Epithelial cell of prostate (primary cell): ENCODE measurements at places on chromosomes 5 and 9.
A peak's percentile ranks its signal among the peaks of the same experiment; 100 is the strongest.

DNA sequence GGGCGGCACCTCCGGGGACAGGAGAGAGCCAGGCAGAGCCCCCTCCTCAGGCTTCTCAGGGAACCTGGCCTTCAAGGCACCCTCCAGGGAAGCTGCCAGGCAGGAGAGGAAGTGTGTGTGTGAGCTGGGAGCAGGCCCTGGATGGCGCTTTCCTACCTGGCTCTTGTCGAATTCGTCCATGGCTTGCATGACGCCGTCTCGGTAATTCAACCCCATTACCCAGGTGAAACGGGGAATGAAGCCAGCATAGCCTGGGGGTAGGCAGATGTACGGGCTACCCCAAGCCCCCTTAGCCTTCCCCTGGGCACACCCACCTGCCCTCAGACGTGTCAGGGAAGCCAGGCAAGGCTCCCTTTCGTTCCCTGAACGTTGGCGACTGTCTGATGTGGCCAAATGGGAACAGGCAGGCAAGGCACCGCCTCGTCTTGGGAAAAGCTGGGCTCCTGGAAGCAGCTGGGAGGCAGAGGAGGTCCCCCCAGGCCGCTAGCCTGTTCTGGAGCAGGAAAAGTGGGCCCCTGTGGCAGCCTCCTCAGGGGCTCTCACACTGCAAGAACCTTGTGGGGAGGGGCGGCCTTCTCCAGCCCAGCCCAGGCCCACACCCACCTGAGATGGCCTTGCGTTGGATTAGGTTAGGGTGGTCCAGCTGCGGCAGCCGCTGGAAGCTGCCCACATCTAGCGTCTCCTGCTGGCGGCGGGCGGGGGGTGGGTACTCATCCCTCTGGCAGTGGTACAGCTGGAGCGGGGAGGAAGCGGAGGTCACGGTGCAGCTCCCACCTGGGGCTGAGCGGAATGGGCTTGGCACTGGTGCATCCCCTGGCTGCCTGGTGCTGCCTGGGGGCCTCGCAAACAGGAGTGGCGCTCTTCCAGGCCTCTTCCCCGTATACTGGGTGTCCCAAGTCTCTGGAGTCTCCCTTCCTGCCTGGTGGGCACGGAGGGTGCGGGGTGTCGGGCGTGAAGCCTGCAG lies 3.7 kb downstream of the TUBB4B start:
- no peak for DNase-seq

DNA sequence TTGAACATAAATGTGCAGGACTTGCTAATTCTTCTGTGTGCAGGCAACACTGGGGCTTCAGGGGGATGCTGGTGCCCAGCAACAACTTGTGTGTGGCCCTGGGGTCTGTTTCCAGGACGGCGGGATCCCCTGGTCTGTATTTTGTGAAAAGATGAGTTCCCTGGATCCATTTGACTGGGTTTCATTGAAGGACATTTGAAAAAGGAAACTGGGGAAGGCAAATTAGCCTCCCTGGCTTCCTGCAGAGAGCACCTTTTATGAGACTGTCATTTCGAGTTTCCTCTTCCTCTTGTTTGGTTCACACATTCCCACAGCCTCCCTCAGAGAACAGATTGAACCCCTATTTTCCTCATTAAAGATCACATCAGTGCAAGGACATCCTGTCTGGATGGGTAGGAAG lies 63.1 kb downstream of the FOXI1 start:
- no peak for DNase-seq

DNA sequence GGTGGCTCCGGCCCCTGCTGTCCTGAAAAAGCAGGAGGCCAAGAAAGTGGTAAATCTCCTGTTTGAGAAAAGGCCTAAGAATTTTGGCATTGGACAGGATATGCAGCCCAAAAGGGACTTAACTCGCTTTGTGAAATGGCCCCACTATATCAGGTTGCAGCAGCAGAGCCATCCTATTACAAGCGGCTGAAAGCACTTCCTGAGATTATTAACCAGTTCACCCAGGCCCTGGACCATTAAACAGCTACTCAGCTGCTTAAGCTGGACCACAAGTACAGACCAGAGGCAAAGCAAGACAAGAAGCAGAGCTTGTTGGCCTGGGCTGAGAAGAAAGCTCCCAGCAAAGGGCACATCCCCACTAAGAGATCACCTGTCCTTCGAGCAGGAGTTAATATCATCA lies 89.7 kb downstream of the MLLT3 start:
- DNase-seq, result no peak

DNA sequence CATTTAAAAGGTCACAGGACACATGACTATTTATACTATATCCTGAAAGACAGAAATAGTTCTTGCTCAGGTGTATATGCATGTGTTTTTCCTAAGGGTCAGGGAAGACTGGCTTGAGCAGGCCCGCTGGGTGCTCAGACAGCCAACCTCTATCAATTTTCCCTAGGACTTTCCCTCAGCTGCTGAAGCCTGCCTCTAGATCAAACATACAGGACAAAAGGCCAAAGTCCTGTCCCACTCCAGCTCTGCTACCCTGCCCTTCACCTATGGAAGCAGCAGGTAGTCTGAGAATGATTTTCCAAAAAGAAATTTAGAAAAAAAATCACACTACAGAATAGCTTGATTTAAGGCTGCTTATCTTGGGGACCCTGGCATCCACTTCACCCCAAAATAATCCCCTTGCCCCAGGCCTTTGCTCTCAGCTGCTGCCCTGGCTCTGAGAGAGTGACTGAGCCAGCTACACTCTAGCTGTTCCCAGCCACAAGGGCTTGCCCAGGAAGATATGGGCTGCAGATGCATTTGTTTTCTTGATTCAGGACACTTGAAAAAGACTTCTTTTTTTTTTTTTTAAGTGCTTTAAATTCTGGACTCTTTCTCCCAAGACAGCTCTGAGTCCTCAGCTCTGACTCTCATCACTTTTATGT lies 42.5 kb downstream of the KLHL3 start:
- DNase-seq, result no peak

DNA sequence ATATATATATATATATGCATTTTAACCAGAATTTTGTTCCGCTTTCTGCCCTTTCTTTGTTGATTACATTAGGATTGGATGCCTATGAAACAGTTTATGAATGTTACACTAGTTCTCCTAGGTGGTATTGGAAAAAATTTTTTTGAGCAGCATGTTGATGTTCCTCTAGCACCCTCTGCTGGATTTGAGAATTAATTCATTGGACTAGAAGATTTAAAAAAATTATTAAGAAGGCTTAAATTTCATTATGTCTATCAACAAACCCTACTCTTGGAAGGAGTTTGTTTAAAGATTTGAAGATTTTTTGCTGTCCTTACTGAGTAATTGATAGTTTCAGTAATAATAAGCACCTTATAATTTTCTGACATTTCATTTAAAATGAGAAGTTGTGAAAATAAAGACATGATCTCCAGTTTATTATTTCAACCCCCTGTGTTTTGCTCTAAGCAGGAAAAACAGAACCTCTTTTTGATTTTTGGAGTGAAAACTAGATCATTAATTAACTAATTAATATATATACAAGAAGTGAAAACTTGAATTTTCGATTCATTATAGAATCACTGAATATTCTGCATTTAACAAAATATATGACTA lies 89.6 kb downstream of the CCDC171 start:
- no peak for DNase-seq

- no peak for DNase-seq
Observed at GRCh38 chr9:124271660-124272059, 13.9 kb downstream of the NEK6 start.

DNA sequence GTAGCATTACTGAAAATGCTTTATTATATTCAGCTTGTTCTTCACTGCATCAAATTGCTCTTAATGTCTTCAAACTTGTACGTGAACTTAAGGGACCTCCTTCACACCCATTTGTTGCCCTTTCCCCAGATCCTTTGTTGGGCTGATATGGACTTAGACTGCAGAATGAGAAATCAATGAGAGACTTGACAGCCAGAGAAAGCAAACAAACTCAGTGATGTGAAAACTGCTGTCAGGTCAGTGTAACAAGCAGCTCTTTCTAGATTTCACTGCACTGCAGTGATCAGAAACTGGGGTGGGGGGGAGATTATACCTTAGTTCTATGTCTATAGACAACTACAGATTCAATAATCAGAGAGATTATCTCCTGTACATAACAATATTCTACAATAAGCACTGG lies 491.0 kb upstream of the DAP start:
- DNase-seq, result no peak

DNA sequence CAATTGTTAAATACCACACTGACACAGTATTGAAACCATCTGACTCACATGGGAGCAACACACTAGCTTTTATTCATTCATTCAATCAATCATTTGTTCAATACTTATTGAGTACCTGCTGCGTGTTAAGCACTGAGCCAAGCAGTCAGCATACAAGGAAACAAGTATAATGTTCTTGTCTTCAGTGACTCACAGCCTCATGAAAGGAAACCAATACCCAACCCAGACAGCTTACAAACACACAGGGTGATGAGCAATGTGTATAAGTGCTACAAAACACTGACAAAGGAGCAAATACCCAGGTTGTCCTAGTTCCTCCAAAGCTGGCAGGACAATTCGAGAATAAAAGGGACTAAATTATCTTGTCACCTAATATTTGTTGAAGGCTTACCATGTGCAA lies 67.6 kb upstream of the RASEF start:
- peak; percentile 98 for DNase-seq

DNA sequence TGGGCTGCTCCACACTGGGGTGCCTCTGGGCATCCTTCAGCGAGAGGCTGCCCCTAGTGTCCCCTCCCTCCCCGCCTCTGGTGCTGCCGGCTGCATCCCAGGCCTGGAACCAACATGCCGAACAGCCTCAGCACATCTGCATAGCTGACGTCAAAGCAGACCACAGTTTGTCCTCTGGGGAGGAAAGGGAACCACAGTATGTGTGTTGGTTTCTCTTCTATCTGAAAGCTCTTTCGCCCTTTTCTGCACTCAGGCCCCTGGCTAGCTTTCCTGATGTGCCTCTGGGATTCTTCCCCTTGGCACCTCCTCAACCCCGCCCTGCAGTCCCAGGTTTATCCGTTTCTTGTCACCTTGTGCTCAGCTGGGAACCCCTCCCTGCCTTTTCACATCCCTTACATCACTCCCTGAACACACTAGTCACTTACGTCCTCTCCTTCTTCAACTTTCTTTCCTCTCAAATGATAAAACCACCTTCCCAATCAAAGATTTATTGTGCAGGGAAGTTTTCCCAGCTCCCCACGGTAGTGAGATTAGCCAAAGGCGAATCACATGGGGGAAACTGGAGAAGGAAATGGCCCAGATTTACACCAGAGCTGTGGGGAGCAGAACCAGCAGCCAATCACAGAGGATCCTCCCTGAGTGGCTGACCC lies 35.5 kb upstream of the B4GALT1 start:
- DNase-seq, result no peak

DNA sequence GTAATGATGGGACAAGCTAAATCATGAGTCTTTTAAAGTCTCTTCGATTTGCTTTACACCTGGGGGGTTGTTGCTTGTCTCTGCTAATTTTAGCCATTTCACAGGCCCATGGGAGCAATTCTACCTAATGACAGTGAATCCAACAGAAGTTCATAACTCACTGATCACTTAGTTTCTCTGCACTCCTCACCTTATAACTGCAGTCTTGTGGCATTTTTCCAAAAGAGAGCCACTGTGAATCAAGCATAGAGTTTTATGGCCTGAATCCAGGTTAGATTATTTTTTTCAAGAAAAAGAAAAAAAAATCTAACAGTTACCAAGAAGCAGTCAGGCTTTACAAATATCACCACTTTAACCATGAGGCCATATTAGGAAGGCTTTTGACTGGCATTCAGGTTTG lies 1.5 kb upstream of the IL7R start:
- no peak for DNase-seq
